ENCODE measurements at places on chromosomes 7 and 10.
A peak's percentile ranks its signal among the peaks of the same experiment; 100 is the strongest.

GRCh38 chr10:64468219-64468618, 947.0 kb downstream of the REEP3 start:
- DNase-seq, result no peak

GRCh38 chr7:87513735-87514335, 38.4 kb upstream of the ABCB4 start:
- no peak for DNase-seq

- DNase-seq, result no peak
Measured at GRCh38 chr7:113664867-113665266, 253.9 kb downstream of the PPP1R3A start.

DNA sequence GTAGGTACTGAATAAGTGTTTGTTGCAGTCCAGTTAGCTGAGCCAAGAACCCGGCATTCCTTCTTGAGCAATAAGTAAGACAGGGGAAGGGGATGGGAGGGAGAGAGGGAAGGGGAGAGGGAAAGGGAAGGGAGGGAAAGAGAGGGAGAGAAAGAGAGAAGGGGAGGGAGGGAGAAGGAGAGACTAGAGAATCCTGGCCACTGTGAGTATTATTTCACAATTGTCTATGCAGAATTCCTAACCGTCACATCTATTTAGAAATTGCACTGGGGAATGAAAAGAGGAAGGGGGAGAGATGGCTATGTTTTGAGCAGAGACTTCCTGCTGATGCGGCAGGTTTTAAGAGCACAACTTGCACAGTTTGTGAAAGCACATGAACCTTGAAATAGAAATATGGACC, 251.4 kb upstream of the ZMIZ1 start:
- peak; percentile 48 for DNase-seq

- no peak for DNase-seq
Measured at GRCh38 chr7:19376538-19376937, 231.3 kb upstream of the FERD3L start.

GRCh38 chr10:75708060-75708459, 276.6 kb downstream of the LRMDA start:
- peak; percentile 55 for DNase-seq

GRCh38 chr7:99258501-99258900, 14.1 kb upstream of the MYH16 start:
- no peak for DNase-seq

- DNase-seq, result peak; percentile 32
Measured at GRCh38 chr7:22675917-22676343, 51.1 kb upstream of the IL6 start.

DNA sequence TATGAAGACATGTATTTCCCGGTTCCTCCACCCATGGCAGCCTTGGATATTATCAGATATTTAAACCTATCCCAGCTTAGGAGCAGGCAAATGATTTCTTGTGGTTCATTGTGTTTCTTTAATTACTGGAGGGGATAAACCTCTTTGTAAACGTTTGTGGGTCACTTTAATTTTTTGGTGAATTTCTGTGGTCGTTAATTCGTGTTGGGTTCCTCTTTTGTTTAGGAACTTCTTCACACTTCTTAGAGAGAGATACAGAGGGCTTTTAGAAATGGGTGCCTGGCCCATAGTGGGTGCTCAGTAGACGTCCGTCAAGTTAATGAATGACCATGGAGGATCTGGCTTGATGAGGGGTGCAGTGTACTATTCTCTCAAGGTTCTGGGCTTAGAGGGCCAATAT, 27.2 kb upstream of the NUB1 start:
- DNase-seq, result no peak

- no peak for DNase-seq
Measured at GRCh38 chr10:86401588-86402282, 35.1 kb upstream of the GRID1 start.

DNA sequence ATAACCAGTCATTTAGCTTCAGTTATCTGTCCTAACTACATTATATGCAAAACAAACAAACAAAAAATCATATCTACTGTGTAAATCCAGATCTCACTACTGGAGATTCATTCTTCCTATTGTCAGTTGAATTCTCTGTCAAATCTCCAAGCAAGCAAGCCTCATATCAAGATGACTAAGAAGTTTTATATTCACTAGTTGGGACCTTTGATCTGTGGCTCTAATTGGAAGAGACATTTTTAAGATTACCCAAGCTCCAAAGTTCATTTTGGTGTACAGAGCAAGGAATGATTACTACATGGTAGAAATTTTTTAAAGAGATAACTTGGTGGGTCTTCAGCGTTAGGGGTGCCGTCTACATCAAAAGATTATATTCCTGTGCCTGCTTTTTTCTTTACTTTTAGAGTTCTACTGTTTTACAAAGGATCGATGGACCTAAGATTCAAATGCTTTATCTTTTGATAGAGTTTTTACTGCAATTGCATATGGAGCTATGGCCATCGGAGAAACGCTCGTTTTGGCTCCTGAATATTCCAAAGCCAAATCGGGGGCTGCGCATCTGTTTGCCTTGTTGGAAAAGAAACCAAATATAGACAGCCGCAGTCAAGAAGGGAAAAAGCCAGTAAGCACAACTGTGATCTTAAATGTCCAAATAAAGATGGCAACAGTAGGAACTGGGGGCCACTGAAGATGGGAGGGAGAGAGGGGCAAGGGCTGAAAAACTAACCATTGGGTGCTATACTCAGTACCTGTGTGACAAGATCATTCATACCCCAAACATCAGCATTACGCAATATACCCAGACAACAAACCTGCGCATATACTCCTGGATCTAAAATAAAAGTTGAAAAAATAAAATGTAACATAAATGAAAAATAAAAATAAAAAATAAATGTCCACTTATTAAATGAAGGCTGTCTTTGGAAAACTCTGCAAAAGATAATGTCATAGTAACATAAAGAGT, 47.9 kb downstream of the SP8 start:
- no peak for DNase-seq

DNA sequence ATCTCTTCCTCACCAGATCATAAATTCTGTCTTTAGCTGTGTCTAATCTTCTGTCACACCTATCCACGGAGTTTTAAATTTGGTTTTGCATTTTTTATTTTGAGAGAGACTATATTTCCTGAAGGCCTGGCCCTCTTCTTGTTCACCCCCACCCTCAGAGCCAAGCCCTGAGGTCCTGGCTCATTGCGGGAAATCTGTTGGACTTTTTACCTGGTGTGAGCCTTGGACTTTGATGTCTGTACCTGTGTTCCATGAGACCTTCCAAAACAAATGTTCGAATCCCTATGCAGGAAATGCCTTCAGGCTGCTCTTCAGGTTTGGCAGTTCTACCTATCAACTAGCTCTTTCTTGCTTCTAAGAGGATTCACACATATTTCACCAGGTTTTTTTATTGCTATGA, 175.2 kb upstream of the GRB10 start:
- no peak for DNase-seq

GRCh38 chr7:128961030-128961659, 23.4 kb downstream of the IRF5 start:
- no peak for DNase-seq

GRCh38 chr10:15369256-15370211, 1.6 kb downstream of the FAM171A1 start:
- DNase-seq, result peak; percentile 44
